ENCODE measurements at places on chromosomes 7 and 10.

GRCh38 chr7:153934629-153935028 lies 117.6 kb upstream of the DPP6 start:
- DNase-seq: no peak

GRCh38 chr7:157299613-157300368 lies 37.0 kb upstream of the DNAJB6 start:
- DNase-seq: peak; percentile 62

DNA sequence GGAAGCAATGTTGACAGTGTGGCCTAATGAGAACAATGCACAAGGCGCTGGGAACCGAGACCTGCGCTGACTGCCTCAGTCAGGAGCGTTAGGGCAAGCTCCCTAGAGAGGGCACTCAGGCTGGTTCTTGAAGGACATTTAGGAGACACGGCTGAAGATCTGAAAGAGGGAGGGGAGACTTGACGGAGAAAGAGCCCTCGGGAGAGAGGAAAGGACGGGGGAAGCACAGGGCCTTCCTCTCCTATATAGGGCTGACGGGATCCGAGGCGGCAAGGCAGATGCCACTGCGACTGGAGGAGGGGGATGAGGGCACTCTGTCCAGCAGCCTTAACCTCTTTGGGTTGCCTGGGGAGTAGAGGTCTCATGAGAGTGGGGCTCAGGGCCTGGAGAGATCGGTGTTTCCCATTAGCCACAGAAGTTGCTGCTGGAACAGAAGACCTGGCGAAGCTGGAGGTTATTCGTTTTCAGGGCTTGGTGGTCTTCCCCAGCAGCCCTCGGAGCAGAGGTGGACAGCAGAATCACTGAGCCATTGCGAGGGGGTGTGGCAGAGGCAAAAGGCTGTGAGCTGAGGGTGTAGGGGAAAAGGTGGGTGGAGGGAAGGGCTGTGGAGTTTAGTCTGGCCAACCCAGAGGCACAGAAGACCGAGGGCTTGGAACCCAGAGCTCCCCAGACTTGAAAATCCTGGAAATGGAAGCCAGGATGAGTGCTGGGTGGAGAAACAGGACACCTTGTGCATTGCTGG lies 36.0 kb downstream of the CLEC2L start:
- DNase-seq: no peak

GRCh38 chr7:16066805-16067459 lies 354.4 kb downstream of the CRPPA start:
- DNase-seq: peak; percentile 36

DNA sequence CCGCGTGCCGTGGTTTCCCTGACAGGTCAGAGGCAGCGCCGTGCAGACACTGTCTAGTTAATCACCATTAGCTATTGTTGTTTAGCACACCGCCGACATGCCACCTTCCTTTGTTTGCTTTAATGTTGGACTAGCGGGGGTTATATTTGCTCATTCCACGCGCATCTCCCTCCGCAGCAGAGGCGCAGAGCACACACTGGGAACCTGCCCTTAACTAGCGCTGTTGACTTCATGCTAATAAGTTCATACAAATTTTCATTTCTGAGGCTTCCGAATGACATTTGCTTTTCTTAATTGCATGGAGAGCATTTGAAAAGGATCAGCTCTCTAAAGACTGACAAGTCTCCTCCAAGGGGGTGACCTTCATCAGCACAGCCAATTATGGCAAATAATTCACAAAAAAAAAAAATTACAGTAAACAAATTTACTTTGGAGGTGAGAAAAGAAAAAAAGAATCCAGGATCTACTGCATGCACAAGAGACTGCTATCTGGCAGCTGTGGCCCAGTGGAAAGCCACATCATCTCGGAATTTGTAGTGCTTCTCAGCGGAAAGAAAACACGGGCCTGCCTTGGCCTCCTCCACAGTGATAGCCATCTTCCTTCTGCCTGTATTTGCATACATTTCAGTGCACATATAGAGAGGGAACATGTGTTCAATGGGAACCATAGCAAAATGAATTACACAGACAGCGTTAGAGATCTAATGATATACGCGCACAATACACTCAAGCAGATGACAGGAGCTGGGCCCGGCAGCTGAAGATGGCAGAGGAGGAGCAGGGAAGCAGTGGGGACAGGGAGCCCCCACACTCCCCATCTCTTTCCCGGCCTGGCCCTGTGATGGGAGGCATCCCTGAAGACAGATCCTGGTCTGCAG lies 94.2 kb downstream of the EBF3 start:
- DNase-seq: no peak

GRCh38 chr10:722281-723060 lies 33.0 kb upstream of the DIP2C start:
- DNase-seq: no peak

- DNase-seq: no peak
Measured at GRCh38 chr10:17523917-17524316, 69.5 kb upstream of the ST8SIA6 start.

- DNase-seq: no peak
Measured at GRCh38 chr10:47325303-47326291, 3.3 kb downstream of the GDF2 start.

DNA sequence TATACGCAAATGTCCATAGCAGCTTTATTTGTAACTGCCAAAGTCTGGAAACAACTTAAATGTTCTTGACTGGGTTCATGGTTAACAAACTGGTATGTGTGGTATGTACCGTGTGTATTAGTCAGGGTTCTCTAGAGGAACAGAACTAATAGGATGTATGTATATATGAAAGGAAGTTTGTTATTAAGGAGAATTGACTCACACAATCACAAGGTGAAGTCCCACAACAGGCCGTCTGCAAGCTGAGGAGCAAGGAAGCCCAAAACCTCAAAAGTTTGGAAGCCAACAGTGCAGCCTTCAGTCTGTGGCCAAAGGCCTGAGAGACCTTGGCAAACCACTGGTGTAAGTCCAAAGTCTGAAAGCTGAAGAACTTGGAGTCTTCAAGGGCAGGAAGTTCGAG lies 66.8 kb downstream of the TMEM168 start:
- peak; percentile 88 for DNase-seq

GRCh38 chr10:18501198-18501597 lies 150.2 kb downstream of the NSUN6 start:
- peak; percentile 45 for DNase-seq

- no peak for DNase-seq
Measured at GRCh38 chr7:77979219-77979618, 180.6 kb downstream of the PHTF2 start.

DNA sequence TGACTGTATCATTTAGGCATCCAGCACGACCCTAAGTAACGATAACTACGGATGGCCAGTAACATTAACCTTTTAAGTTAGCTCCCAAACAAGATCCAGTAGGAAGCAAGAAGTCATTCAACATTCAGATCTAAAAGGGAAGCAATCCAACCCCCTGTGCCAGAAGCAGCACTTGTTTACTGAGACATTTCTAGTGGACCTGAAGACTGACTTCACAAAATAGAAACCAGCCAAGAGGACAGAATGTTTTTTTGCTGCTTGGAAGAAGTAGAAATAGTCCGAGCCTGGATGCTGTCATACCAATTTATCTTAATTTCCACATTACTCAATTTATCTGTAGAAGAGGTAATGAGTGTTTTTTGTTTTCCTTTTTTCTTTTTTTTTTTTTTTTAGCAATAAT lies 88.0 kb upstream of the CTTNBP2 start:
- DNase-seq: no peak

DNA sequence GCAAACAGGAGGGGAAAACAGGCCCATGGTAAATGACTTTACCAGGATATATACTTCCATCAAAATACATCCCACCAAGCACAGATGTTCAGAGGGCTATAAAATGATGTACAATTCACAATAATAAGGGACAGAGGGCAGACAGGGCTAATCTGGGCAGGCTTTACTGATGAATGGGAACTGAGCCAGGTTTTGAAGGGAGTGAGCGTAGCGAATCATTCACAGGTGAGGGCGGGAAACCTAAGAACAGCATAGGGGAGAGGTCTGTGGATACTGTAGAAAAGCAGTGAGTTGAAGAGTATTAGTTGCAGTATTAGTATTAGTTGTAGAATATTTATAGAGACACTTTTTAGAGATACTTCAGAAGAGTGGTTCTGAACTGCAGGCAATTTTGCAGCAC lies 180.8 kb downstream of the JAZF1 start:
- no peak for DNase-seq

DNA sequence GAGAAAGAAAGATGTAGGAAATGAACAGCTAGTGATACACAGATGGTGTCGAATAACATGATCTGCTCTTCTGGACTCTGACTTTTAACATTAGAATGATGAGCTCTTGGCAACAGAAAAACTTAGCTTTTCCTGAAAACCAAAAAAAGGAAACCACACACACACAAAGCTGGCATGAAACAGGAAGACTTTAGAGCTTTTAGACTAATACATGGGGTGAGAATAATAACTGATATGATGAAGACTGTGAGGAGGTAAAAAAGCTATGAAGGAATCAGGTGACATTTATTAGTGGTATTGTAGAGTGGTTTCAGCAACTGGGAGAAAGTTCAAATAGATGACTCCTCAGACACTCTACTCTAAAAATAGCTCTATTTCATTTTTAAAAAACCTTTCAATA lies 491.9 kb downstream of the PARD3 start:
- DNase-seq: no peak

GRCh38 chr10:1462994-1463633 lies 274.2 kb downstream of the ADARB2 start:
- no peak for DNase-seq

- no peak for DNase-seq
Measured at GRCh38 chr7:130069179-130069977, 956 bp upstream of the KLHDC10 start.

- no peak for DNase-seq
Measured at GRCh38 chr7:2601065-2601464, 30.7 kb upstream of the TTYH3 start.

DNA sequence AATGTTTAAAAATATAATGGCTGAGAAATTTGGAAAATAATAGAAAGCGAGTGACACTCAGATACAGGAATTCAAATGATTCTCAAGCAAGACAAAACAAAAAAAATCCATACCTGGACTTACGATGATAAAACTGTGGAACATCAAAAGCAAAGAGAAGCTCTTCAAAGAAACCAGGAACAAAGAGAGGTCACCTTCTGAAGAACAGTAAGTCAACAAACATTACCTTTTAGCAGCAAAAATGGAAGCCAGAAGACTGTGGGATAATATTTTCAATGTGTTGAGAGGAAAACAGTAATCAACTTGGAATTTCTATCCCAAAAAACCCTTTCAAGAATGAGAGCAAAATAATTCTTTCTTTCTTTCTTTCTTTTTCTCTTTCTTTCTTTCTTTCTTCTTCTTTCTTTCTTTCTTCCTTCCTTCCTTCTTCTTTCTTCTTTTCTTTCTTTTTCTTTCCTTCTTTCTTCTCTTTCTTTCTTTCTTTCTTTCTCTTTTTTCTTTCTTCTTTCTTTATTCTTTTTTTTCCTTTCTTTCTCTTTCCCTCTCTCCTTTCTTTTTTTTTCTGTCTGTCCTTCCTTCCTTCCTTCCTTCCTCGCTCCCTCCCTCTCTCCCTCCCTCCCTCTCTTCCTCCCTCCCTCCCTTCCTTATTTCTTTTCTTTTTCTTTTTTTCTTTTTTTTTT lies 1.8 kb upstream of the CPA5 start:
- DNase-seq: no peak

- DNase-seq: no peak
Measured at GRCh38 chr10:61439058-61439609, 14.0 kb downstream of the TMEM26 start.

- no peak for DNase-seq
Measured at GRCh38 chr10:132264966-132265889, 42.5 kb downstream of the STK32C start.

GRCh38 chr10:378930-379704 lies 243.9 kb downstream of the ZMYND11 start:
- DNase-seq: peak; percentile 18

DNA sequence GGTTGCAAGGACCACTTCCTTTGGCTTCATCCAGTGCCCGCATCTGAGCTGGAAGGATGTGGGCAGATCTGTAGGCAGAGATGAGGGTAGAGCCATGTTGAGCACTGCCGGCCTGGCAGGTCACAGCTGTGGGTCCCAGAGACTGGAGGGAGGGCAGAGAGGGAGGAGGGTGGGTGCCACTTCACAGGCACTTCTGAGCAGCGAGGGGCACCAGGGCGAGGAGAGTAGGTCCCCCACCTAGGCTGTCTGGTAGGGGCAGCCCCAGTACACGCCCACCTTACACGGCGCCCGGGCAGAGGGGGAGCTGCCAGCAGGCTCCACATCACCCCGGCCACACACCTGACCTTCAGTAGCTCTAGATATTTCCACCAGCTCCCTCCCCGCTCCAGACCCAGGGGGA lies 473.0 kb upstream of the FOXK1 start:
- DNase-seq: no peak

- no peak for DNase-seq
Measured at GRCh38 chr7:7977774-7978173, 9.2 kb downstream of the GLCCI1 start.

GRCh38 chr10:17454161-17455014 lies at the start of gene ST8SIA6:
Gene ST8SIA6, minus strand, starts transcription at chr10:17454595. Its CDS starts 340 bp downstream, at chr10:17454255.
- no peak for DNase-seq
